H7 (cell line): ENCODE measurements at places on chromosomes 2 and 18.

DNA sequence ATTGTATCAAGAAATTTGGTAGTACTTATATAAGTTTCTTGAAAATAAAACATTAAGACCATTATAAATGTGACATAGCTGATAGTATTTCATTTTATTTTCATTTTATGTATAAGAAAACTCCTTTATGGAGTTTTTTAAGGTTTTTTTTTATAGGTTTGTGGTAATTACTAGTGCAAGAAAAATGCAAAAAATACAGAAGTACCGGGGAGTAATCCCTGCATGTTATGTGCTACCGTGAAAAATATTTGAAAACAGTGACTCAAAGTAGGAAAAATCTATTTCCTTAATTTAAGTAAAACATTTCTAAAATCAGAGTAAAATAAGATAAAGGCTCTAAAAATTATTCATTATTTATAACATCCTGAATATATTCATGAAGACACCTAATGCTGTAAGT is 21.6 kb downstream of the ZSWIM2 start:
- DNase-seq: no peak

- DNase-seq: no peak
Measured at GRCh38 chr2:233816771-233817170, 37.6 kb downstream of the HJURP start.

DNA sequence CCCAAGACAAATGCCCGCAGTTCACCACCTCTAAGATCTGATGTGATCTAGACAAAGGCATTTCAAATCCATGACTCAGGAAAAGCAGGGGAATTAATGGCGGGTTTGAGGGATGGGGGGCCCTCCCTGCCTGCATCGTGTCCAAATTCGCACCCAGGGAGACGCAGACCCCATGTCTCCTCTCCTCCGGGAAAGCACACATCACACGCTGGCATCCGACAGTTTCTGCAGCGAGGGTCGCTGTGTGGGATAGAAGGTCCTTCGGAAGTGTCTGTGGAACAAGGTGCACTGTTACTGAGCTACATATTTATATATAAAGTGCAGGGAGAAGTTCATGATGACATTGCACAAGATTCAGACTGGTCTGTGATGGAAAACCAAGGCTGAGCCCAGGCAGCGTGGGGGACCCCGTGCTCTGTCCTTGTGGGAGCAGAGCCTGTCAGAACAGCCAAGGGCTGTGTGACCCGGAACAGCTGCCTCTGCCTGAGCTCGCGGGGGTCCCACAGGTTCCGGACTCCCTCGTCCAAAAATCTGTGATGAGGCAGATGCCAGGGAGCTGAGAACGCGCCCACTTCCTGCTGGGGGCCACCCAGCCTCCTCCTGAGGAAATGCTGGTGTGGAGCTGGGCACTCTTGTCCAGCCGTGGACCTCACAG is 82.3 kb upstream of the CTDP1 start:
- no peak for DNase-seq

- DNase-seq: no peak
Measured at GRCh38 chr2:157822993-157823392, 53.1 kb downstream of the ACVR1 start.

DNA sequence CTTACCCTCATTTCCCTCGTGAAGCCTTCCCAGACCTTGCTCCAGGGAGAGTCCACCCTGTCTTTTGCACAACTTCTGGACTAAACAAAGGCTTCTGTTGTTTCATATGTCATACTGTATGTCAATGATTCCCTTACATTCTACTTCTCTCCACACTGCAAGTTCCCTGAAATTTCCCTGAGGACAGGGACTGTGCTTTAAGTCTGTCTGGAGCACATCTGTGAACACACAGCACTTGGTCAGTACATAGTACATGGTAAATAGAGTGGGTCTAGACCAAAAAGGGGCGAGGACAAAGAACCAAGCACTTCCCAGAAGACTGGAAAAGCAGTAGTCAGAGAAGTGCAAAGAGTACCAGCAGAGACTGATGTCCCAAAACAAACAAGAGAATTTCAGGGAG is 23.7 kb upstream of the IMPA2 start:
- DNase-seq: no peak

GRCh38 chr18:3402982-3403451 is 47.0 kb upstream of the TGIF1 start:
- DNase-seq: no peak

DNA sequence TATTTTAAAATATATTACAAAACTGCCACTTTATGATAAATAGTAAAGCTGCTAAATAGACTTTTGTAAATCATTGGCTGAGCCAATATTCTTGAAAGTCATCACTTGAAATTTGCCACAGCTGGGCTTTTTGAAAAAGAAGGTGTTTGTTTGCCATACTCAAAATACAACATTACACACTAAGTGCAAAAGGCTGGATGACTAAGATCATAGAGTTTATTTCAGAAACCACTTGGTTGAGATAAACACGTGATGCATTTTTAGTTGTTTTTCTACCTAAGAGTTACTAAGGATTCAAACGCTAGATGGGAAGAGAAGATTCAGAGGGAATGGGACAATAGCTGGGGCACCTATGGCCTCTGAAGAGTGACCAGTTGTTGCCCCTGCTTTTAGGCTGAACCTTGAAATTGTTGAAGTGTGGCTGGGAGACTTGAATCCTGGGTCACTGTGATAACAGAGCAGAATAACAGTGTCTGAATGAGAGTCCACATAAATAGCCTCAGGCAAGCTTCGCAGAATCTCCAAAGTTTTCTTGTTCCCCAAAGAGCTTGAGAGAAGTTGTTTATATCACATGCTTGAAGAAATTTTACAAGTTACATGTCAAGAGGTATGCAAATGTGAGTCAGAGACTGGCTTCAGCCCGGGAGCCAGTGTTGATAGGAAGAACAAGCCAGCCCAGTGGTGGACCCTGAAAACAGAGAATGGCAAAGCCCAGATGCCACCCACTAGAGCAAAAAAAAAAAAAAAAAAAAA is 409.8 kb downstream of the GPD2 start:
- no peak for DNase-seq
